H7 (cell line): ENCODE measurements at places on chromosomes 5 and 9. TPM values are rescaled to one million over a fixed set of nuclear protein-coding genes. Genes with fewer than 3 reads are reported as not detected.

The NIM1K gene
- not detected in 2 replicates for total RNA-seq

The PCDHGA11 gene
- total RNA-seq, result 0.21 and 0.30 TPM in 2 replicates

The AKNA gene
- 16.7 and 17.4 TPM in 2 replicates for total RNA-seq

The GMCL2 gene
- not detected in 2 replicates for total RNA-seq

The FKTN gene
- total RNA-seq, result 8.9 and 18.6 TPM in 2 replicates

The C5orf58 gene
- 4.3 and 4.9 TPM in 2 replicates for total RNA-seq

The PRUNE2 gene
- total RNA-seq, result 1.7 and 3.3 TPM in 2 replicates

The SPATA31C1 gene
- 0.03 and 0.07 TPM in 2 replicates for total RNA-seq

The CATSPER3 gene
- 0.07 TPM in 1 of 2 replicates, not detected in the other for total RNA-seq

The SLC6A3 gene
- total RNA-seq, result 0.07 TPM in 2 replicates

The CCL21 gene
- total RNA-seq, result not detected in 2 replicates

The LEAP2 gene
- 0.70 and 0.94 TPM in 2 replicates for total RNA-seq

The NEUROG1 gene
- not detected in 2 replicates for total RNA-seq

The ADGRD2 gene
- not detected in 2 replicates for total RNA-seq

The PHPT1 gene
- total RNA-seq, result 68.2 and 75.5 TPM in 2 replicates

The PCDHB2 gene
- total RNA-seq, result 0.69 and 1.9 TPM in 2 replicates

The ENTPD8 gene
- 0.55 and 0.76 TPM in 2 replicates for total RNA-seq

The ZBED3 gene
- total RNA-seq, result 1.6 and 1.9 TPM in 2 replicates

The ERGIC1 gene
- total RNA-seq, result 97.7 and 102 TPM in 2 replicates

The TAF11L6 gene
- total RNA-seq, result not detected in 2 replicates

The RNF183 gene
- 0.78 TPM in 1 of 2 replicates, not detected in the other for total RNA-seq

The TMEFF1 gene
- 30.6 and 36.9 TPM in 2 replicates for total RNA-seq

The TRIM32 gene
- 13.6 and 15.8 TPM in 2 replicates for total RNA-seq

The AGXT2 gene
- not detected in 2 replicates for total RNA-seq

The ST8SIA4 gene
- total RNA-seq, result 1.00 and 2.5 TPM in 2 replicates

The ERCC6L2 gene
- 28.3 and 38.6 TPM in 2 replicates for total RNA-seq

The C9orf153 gene
- total RNA-seq, result not detected in 2 replicates

The DCP2 gene
- 62.7 and 83.1 TPM in 2 replicates for total RNA-seq

The PDE6A gene
- not detected in 2 replicates for total RNA-seq

The TAF11L5 gene
- total RNA-seq, result not detected in 2 replicates
